ENCODE measurements at places on chromosomes 5 and 9. TPM values are rescaled to one million over a fixed set of nuclear protein-coding genes. Genes with fewer than 3 reads are reported as not detected.

DNA sequence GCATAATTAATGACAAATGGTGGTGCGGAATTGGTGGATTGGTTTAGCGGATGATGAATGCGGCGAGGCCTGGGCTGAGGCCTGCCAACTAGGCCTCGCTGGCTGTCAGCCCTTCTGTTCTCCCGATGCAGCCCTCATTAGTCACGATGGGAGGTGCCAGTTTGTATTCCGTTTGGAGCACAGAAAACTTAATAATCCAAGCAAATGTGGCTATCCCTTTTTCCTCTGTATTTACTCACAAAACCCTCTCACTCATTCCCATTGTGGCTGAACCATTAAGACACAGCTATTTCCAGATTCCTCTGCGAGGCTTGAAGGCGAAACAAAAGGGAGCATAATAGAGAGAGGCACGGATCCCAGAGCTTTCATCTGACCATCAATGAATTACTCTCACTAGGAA is 114.3 kb downstream of the MVB12B start:
- no peak for DNase-seq

GRCh38 chr5:132865668-132866341 is 464 bp downstream of the GDF9 start:
- DNase-seq, result no peak

Gene CCDC183
- 0.22 TPM for total RNA-seq

- DNase-seq, result peak; percentile 64
These were observed 101.7 kb downstream of the ADRB2 start for GRCh38 chr5:148928141-148928540.

Gene ECSCR
- total RNA-seq, result 472 TPM

Gene ORM2
- not detected for total RNA-seq

- no peak for DNase-seq
These were observed 367.2 kb downstream of the MLLT3 start for GRCh38 chr9:20255052-20255451.
